Testis (tissue), 5 donors: ENCODE measurements at places on chromosomes 5 and 9. TPM values are rescaled to one million over a fixed set of nuclear protein-coding genes. Genes with fewer than 3 reads are reported as not detected.
A peak's percentile ranks its signal among the peaks of the same experiment; 100 is the strongest.

DNA sequence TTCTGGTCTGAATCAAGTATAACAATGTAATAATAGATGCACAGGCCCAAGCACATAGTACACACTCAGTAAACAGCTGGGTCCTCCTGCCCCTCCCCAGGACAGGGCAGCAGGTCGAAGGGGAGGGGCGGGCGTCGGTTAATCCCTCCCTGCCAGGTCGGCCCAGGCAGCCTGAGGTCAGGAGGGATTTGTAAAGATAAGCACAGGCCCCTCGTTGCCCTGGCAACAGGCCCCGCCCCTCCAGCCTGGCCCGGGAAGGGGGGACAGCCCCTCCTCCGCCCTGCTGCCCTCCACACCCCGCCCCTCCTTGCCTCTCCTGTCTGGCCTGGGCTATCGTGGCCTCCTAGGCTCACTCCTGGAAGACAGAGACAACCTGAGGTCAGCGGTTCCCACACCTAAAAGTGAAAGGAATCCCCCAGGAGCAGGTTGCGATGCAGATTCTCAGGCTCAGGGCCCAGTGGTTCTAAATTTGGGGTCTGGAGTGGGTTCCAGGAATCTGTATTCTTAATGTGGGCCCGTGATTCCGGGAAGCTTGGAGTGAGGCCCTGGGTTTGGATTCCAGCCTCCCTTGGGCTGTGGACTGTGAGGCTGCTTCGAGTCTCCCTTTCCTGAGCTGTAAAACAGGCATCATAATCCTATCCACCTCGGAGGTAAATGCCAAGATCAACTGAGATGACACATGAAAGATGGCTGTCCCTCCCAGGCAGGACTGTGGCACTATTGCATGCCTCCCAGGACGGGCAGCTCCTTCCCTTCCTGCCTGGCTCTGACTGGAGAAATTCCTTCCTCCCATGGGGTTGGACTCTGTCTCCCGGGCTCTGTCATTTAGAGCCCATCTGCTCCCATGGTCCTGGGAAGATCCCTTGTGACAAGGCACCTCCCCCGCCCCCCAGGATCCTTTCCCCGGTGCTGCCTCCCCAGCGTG is 4.4 kb downstream of the CRB2 start:
- no peak for DNase-seq

ROR2 gene
- 12.3 TPM for total RNA-seq

- no peak for DNase-seq
Measured at GRCh38 chr9:114394523-114395333, 6.9 kb upstream of the AKNA start.

- DNase-seq = no peak
Measured at GRCh38 chr5:97363577-97363976, 180.5 kb upstream of the RIOK2 start.

C5orf58 gene
- total RNA-seq = 40.9 TPM

SLC46A2 gene
- total RNA-seq = 2.4 TPM

DNA sequence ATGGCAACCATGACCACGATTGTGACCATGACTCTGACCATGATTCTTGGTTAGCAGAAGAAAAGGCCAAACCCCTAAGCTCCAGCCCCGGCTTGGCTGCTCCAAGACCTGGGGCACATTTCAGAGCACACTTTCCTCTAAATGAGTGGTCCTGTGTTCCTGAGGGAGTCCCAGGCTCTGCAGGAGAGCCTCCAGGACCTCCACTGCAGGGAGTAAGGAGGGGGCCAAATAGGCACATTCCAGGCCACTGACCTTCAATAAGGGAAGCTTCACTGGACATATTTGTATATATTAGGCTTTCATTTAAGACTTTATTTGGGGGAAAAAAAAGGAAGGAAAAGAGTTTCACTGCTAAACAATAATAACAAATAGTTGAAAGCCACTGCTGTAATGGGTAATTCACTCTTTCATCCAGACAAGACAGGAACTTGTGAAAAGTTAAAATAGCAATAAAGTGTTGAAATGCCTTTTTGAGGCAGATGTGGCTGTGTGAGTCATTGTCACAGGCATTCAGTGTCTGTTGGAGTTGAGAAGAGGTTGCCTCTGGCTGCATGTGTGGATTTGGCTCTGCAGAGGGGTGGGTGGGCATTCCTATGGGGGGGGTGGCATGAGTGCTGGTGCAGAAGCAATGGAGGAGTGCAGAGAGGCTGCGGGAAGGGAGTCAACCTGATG is 63.9 kb upstream of the TGFBR1 start:
- no peak for DNase-seq

- DNase-seq = no peak
Measured at GRCh38 chr9:110047955-110048402, 160.0 kb downstream of the C9orf152 start.

DNA sequence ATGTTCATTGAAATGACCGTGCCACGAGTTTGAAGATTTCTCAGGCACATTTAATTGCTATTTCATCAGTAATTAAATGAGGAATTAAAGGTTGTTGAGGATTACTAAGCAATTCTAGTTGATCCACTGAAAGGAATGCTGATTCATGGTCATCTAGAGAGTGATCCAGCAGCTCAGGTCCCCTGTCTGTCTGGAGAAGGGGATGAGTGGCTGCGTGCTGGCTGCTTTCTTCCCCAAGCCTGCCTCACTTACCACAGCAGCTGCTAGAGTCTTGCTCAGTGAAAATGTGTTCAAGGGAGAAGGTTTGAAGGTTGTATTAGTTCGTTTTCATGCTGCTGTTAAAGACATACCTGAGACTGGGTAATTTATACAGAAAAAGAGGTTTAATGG is 7.8 kb upstream of the TGFBI start:
- DNase-seq = no peak

- no peak for DNase-seq
Measured at GRCh38 chr9:136021872-136022681, 60.9 kb upstream of the UBAC1 start.

GRCh38 chr5:25688156-25688555 is 1043.4 kb upstream of the CDH10 start:
- no peak for DNase-seq

GRCh38 chr5:180396926-180397325 is 43.8 kb upstream of the GFPT2 start:
- DNase-seq = no peak

GRCh38 chr5:115471345-115472063 is 73.1 kb downstream of the FEM1C start:
- DNase-seq = no peak

- no peak for DNase-seq
Measured at GRCh38 chr9:138062196-138062595, 184.6 kb downstream of the CACNA1B start.

DNA sequence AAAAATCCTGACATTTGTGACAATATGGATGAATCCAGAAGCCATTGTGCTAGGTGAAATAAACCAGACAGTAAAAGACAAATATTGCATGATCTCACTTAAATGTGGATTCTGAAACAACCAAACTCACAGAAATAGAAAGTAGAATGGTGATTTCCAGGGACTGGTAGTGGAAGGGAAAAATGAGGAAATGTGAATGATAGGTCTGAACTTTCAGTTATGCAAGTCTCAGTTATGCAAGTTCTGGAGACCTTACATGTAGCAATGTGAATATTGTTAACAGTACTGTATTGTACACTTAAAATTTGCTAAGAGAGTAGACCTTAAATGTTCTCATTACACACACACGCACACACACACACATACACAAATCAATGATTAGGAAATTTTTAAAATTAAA is 84.9 kb downstream of the SLCO4C1 start:
- DNase-seq = no peak

DNA sequence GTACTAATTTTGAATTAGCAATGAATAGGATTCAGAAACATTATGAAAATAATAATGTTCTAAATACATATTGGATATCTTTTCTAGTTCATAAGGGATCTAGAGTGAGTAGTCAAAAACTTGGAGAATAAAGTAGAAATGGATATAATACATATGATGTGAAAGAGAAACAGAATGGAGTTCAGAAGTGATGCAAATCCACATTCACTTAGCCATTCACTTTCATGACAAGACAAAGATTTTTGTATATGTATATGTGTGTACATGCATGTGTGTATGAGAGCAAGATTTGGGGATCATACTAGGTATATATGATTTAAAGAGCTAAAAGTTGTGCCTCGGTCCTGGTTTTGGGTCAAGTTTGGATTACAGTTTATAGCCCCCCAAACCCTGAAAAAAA is 34.1 kb downstream of the TMEM252 start:
- no peak for DNase-seq

FCHO2 gene
- 18.7 TPM for total RNA-seq

DNA sequence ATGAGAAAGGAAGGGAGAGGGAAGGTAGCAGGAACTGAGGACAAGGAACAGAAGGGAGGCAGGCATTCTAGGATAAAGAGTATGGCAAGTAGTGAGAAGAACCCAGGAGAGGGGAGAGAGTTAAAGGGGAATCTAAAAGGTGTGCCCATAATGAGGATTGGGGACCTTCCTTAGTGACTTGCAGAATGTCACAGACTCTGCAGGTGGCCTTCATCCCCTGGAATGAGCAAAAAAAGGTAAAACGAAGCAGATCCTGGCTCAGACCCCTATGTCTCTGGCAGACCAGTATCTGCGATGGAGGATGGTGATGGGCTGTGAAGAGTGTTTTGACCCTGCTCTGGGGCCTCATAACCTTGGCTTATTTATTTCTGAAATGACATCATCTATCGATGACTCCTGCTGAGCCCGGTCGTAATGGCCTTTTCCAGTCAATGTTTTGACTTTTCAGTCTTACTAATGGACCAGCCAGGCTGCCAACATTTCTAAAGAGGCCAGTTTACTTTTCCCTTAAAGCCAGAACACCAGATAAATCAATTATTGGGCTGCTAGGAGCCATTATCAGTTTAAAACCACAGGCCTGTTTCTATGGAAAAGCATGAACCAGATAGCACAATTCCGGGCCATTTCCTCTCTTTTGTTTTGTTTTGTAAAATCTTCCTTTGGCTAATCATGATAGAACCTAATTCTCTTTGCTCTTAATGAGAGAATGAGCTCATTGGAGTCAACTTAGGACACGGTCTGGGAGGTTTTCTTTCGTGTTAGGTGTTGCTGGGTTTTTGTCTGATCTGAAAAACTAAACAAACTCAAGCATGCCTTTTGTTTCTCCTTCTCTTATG is 3.1 kb downstream of the TMOD1 start:
- DNase-seq = no peak

GRCh38 chr5:88674356-88675167 is 208.4 kb downstream of the MEF2C start:
- DNase-seq = peak; percentile 58

WNK2 gene
- total RNA-seq = 91.1 TPM

C5orf34 gene
- total RNA-seq = 8.9 TPM

DNA sequence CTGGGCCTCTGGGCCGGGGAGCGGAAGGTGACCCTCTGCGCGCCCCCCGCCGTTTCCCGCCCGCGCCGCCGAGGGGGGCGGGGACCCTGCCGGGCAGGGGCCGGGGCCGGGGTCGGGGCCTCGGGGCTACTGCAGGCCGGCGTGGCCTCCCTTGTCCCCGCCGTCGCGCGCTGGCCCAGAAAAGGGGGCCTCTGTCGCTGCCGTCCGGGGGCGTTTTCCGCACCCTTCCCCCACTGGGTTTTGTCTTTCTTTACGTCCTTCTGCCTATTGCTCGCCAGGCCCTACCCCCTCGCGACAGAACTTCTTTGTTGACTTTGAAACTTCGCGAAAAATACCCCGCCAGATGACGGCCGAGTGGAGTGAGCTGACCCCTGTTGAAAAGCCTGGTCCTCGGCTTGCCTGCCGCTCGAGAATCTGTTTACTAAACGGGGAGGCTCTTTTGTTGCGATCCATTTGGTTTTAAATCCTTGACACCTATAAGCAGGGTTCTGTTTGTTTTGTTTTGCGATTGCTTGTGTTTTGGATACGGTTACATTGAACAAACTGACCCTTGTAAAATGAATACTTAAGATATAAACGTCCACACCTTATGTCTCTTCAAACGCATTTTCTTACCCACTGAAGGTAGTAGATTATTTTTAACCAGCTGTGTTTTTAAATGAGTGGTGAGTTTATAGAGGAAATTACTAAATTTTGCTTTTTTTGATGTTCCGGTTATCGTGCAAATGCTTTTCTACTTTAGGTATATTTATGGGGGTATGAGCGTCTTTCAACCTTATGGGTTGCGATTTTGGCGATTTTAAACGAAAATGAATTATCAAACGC is 765 bp downstream of the MARCHF6 start:
- DNase-seq = peak; percentile 54

MLANA gene
- total RNA-seq = not detected

OBP2B gene
- 34.0 TPM for total RNA-seq

DNA sequence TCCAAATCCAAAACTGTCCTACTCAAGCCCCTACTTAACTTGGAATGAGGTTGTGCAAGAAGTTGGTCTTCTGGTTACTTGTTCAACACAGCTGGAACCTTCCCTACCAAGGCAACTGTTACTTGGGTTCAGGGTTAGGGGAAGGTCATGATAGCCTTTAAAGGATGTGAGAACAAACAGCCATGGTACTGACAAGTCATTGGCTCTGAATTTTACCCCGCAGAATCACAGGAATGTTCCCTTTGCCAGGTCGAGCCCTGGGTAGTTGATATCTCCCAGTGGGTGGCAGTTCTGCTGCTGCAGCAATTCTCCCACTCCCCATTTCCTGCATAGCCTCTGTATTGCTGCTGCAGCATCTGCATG is 396.1 kb upstream of the MPDZ start:
- DNase-seq = no peak

GRCh38 chr5:169801324-169801777 is 164.3 kb downstream of the DOCK2 start:
- DNase-seq = no peak

GRCh38 chr9:121642758-121643157 is 8.7 kb upstream of the DAB2IP start:
- no peak for DNase-seq

GRCh38 chr5:151115272-151115905 is 34.6 kb upstream of the TNIP1 start:
- DNase-seq = peak; percentile 85

GRCh38 chr9:137116027-137116507 is 1.5 kb upstream of the DPP7 start:
- no peak for DNase-seq

DNA sequence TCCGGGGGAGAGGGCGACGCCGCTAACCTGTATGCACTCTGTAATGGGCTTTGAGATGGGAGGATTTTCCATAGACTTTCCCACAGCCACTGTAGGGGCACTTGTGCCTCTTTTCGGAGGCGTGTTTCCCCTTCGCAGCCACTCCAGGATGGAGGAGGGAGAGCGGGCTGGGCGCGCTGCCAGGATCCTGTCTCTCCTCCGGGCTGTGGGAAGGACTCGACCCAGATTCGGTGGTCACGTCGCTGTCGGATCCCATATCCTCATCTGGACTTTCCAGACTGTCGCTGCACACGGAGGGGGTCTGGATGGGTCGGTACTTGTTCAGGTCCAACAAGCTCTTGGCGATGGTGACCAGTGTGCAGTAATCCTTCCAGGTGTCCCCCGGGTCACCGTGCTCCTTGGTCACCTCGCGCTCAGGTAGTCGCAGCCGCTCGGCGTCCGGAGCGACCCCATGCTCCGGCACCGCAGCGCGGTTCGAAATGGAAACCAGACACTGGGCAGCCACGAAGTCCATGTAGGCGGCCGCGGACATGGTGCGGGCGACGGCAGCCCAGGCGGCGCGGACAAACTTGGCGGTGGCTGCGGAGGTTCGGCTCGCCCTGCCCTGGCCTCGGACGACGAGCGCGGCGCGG is 1.5 kb downstream of the KLF9 start:
- peak; percentile 74 for DNase-seq

DNAH5 gene
- total RNA-seq = 5.1 TPM

GRCh38 chr5:32210151-32210550 is 36.0 kb upstream of the GOLPH3 start:
- DNase-seq = no peak
